GM04503 (cell line): ENCODE measurements at places on chromosomes 7 and 10.

- no peak for DNase-seq
These were observed 242.4 kb downstream of the KIAA1217 start for GRCh38 chr10:24451325-24451820.

DNA sequence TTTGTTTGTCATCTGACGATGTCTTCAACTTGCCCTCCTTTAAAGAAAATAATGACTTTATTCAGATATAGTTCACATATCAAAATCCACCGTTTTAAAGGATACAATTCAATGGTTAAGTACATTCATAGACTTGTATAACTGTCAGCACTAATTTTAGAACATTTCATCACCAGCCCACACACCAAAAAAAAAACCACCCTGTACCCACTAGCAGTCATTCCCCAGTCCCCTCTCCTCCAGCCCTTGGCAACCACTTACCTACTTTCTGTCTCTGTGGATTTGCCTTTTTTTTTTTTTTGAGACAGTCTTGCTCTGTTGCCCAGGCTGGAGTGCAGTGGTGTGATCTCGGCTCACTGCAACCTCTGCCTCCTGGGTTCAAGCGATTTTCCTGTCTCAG is 5.3 kb upstream of the HILPDA start:
- DNase-seq, result no peak

- DNase-seq, result no peak
These were observed 30.1 kb downstream of the NEUROD6 start for GRCh38 chr7:31310321-31310935.

DNA sequence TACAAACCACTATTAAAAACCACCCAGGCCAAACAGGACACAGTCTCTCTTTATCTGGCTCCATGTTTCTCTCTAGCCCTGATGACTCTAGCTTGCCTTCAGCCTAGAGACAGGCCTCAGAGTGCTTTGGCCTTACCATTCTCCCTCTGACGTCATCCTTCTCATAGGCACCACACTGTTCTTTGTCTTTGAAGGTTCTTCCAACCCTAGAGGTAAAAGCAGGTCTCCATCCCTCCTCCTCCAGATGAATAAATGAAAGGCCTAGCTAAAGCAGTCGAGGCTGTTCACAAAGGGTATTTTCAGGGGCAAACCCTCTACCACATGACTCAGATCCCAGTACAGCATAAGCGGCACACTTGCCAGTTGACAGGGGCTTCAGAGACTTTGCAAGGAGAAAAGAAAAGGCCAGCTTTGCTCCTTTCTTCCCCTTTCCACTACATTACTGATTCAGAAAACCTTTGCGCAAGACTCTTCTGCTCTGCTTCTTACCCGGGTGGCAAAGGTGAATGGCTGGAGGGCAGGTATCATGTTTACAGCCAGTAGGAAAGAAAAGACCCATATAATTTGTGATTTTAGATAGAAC is 14.8 kb downstream of the NFE2L3 start:
- DNase-seq, result no peak

GRCh38 chr10:114195079-114195478 is 15.9 kb downstream of the TDRD1 start:
- DNase-seq, result no peak

- DNase-seq, result peak; percentile 43
These were observed 138.4 kb upstream of the TNS3 start for GRCh38 chr7:47720141-47720906.

DNA sequence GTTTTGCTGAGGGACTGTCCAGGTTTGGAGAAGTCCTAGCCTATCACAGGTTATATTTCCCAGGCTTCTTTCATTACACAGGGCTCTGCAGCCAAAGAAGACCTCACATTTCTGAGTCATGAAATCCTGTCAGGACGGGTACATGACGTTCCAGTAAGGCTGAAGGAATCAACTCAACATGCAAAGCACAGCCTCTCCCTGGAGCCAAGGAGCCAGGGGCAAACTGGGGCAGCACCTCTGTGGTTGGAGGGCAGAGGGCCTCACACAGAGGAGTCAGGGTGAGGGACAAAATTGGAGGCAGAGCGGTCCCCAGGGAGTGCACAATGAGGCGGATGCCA is 116.3 kb upstream of the GDF10 start:
- DNase-seq, result no peak

DNA sequence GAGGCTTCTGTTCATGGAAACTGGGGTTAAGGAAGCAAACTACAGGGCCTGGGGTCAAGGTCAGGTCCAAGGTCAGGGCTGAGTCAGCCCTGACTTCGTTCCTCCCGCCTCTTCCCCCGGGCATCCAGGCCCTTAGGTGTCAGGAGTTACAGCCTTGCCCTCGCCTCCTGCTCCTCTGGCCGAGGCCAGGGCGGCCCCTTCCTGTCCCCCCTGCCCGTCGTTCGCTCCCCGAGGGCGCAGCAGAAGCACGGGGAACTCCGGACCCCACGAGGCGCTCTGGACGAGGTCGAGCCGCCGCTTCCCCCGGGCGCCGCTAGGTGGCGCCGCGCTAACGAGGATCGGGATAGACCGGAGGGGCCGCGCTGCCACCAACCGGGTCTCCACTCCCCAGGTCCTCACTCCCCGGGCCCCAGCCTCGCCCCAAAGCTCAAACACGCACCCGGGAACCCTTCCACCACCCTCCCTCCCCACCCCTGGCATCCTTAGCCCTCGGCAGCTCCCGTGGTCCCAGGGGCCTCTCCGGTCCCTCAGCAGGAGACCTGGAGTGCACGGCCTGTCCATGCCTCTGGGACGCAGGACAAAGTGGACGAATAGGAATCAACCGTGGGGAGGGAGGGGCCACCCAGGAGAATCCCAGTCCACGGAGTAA is 59.2 kb upstream of the MYL10 start:
- no peak for DNase-seq

GRCh38 chr7:78479348-78479747 is 680.8 kb downstream of the PHTF2 start:
- DNase-seq, result no peak

GRCh38 chr10:69629897-69630650 is at the start of gene FAM241B:
TSS of gene FAM241B (plus strand) at chr10:69630247. CDS start at chr10:69631744, 1,497 bp downstream.
- DNase-seq, result no peak

- DNase-seq, result no peak
These were observed 102.4 kb upstream of the LRGUK start for GRCh38 chr7:134024739-134025138.

- DNase-seq, result no peak
These were observed 109.3 kb upstream of the INSIG1 start for GRCh38 chr7:155188357-155188756.

- DNase-seq, result no peak
These were observed 72.4 kb upstream of the LRRC4 start for GRCh38 chr7:128103498-128104107.

DNA sequence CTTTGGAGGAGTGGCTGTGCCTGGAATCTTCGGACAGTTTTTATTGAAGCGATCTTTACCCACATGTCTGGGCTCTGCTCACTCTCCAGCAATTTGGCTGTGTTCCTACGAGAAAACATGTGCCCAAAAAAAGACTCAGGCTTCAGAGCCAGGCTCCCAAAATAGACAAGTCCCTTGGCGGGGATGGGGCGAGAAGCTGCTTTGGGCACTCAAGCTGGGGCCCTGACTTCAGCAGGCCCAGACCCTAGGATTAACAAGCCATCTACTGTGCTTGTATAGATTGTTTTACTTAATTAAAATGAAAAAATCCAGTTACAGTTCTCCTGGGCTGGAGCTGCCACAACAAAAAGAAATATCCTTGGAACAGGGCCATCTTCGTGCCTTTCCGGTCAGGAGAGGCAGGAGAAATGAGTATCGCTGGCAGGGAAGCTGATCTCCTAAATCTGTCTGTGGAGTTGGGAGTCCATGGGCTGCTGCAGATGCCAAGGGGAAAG is 51.4 kb upstream of the PDCD4 start:
- DNase-seq, result peak; percentile 38

GRCh38 chr10:101859530-101859929 is 15.9 kb upstream of the KCNIP2 start:
- DNase-seq, result no peak

- DNase-seq, result no peak
These were observed 111.3 kb upstream of the TNS3 start for GRCh38 chr7:47693216-47693615.

GRCh38 chr10:34804306-34804705 is 10.8 kb downstream of the PARD3 start:
- no peak for DNase-seq

- DNase-seq, result no peak
These were observed 60.9 kb downstream of the LRMDA start for GRCh38 chr10:75492173-75492925.

- no peak for DNase-seq
These were observed 238.6 kb downstream of the COBL start for GRCh38 chr7:51077987-51078370.

DNA sequence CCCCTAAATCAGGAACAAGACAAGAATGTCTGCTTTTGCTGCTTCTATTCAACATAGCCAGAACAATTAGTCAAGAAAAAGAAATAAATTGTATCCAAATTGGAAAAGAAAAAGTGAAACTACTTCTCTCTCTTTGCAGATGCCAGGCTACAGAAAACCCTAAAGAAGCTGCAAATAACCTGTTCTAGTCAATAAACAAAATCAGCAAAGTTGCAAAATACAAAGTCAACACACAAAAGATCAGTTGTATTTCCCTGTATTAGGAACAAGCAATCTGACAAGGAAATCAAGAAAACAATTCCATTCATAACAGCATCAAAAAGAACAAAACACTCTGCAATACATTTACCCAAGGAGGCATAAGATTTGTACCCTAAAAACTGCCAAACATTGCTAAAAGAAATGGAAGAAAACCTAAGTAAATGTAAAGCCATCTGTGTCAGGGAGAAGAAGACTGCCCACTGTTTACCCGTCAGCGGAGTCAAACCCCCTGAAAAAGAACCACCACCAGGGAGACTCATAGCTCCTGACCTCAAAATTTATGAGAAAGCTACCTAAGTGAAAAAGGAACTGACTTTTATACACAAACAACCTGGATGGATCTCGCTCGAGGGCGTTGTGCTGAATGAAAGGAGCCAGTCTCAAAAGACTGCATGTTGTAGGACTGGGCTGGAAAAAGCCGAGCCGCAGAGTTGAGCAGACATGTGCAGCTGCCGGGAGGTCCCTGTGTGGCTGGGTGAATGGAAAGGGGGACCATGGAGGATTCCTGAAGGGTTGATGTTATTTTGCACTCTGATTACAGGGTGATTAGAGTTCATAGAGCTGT is 263.1 kb downstream of the MAD1L1 start:
- DNase-seq, result no peak

- DNase-seq, result no peak
These were observed 26.5 kb downstream of the ANK3 start for GRCh38 chr10:60363187-60363586.

GRCh38 chr7:44101966-44102845 is 1.9 kb upstream of the AEBP1 start:
- peak; percentile 89 for DNase-seq

DNA sequence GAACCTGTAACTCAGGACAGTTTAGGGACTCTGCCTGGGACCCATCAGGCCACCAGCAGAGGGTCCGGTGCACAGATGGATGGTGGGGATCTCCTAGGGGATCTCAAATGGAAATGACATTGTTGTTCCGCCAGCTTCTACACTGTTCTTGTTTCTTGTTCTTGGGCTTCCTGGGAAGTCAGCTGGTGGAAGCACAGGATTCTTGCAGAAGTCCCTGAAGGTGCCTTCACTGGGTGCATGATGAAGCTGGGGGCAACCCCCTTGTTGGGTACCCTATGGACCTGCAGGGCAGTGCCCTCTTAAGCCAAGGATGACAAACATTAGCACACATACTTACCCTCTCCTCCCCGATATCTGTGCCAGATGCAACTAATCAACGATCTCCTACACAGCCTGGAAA is 18.6 kb downstream of the SFTPD start:
- no peak for DNase-seq

- no peak for DNase-seq
These were observed 182.8 kb upstream of the ADARB2 start for GRCh38 chr10:1920127-1920526.

DNA sequence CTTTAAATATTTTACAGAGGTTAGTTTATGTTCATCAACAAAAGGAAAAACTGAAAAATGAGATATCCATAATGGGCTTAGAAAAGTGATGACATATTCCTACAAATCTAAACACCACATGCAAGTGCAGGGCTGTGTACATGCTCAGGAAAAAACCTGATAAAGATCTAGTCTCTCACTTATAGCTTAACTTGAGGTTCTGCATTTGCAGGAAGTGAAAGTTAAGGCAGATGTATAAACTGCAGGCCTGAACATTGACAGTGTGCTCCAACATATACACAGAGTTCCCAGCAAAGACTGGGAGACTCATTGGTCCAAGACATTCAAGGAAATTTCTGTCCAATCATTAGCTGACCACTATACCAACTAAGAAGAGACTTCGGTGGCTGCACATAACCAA is 63.8 kb upstream of the RET start:
- DNase-seq, result no peak

DNA sequence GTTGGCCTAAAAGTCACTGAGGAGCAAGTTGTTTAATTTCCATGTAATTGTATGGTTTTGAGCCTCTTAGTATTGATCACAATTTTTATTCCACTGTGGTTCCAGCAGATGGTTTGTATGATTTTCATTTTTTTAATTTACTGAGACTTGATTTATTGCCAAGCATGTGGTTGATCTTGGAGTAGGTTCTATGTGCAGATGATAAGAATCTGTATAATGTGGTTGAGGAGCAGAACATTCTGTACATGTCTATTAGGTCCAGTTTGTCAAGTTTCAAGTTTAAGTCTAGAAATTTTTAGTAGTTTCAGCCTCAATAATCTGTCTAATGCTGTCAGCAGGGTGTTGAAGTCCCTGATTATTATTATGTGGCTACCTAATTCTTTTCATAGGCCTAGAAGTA is 22.7 kb upstream of the ZWINT start:
- no peak for DNase-seq

DNA sequence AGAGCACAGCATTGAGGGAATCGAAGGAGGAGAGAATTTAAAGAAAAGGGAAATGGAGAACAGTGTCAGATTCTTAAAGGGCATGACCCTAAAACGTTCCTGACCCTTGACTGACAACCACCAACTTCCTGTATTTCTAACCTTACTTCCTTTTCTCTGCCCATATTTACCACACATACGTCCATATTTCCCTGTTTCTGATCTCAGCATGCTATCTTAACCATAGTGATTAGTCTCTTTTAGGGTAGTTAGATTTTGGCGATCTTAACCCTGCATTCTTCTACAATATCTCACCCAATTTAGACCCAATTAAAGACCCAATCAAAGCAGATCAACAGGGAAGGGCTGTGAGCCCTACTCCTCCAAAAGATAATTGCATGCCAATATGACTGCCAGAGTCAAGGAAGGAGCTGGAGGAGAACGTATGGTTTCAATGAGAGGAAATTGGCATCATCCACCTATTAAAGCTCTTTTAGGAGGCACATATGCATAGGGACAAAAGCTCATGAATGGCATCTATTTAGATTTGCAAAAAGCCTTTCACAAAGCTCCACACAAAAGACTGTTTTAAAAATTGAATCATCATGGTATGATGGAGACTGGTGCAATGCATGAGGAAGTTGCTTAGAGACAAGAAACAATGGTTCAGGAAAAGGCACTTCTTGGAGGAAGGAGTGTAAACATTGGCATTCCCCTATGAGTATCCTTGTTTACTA is 49.0 kb upstream of the ARHGAP12 start:
- DNase-seq, result peak; percentile 60
